ENCODE measurements at places on chromosomes 11 and 22. TPM values are rescaled to one million over a fixed set of nuclear protein-coding genes. Genes with fewer than 3 reads are reported as not detected.

GRCh38 chr11:2759228-2760195 is 59.7 kb upstream of the KCNQ1OT1 start:
- no peak for DNase-seq

GRCh38 chr11:107928767-107929507 is 689 bp downstream of the RAB39A start:
- peak; percentile 14 for DNase-seq

DNA sequence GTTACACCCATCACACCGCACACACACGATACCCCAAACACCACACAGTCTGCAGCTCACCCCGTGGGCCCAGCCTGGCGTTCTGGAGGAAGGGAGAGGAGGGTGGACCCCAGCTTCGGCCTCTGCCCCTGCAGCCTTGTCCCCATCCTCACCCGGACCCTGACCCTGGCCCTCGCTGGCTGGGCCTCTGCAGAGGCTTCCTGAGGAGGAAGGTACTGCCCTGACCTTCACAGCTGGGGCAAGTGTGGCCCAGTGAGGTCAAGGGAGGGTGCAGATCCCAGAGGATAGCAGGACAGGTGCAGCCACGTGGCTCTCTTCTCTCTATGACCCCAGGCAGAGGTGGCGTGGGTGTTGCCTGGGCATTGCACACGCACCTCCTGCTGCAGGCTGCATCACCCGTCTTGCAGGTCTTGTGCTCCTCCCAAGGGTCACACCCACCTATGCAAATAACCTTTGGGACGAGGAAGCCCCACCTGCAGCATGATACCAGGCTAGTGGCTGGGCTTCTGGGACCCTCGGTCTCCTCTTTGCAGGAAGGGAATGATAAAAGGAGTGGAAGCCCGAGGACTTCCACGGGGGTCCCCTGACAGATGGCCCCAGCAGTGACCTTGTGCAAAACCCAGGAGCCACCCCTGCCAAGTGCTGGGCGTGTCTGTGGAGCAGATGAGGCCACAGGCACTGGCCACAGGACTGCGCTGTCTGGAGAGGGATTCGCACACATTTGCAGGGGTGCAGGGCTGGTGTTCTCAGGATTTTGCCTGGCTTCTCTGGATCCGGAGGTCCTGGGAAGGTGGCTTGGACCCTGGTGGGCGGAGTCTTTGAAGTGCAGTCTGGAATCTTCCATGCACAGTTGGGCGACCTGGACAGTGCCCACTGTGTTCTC is 1241.5 kb downstream of the BRD1 start:
- no peak for DNase-seq

GRCh38 chr11:35377262-35377661 is 42.1 kb downstream of the SLC1A2 start:
- DNase-seq = no peak

- no peak for DNase-seq
Observed at GRCh38 chr22:32799496-32799895, 2.0 kb upstream of the TIMP3 start.

- DNase-seq = no peak
Observed at GRCh38 chr11:63443714-63444113, 47.3 kb downstream of the PLAAT5 start.

- DNase-seq = no peak
Observed at GRCh38 chr22:41302021-41302767, 869 bp downstream of the ZC3H7B start.

DNA sequence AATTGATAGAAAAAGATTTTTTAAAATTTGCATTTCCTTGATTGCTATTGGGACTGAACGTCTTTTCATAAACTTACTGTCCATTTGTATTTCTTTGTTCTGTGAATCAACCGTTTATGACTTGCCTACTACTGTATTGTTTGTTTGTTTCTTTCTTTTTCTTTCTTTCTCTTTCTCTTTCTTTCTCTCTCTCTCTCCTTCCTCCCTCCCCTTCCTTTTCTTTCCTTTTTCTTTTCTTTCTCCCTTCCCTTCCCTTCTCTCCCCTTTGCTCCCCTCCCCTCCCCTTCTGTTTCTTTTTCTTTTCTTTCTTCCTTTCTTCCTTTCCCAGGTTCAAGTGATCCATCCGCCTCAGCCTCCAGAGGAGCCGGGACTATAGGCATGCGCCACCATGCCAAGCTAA is 46.9 kb downstream of the NF2 start:
- DNase-seq = no peak

- DNase-seq = no peak
Observed at GRCh38 chr11:3115321-3115720, 49.8 kb downstream of the OSBPL5 start.

GRCh38 chr11:18617688-18618341 is 16.3 kb downstream of the SPTY2D1 start:
- DNase-seq = no peak

Gene DEPDC7
- total RNA-seq = 4.4 TPM

Gene EXPH5
- 0.71 TPM for total RNA-seq

Gene PIWIL4
- 0.16 TPM for total RNA-seq

Measured in SK-MEL-5 (cell line).